CD4-positive, alpha-beta T cell treated with Interferon gamma for 1 hour (primary cell): ENCODE measurements at places on chromosomes 2 and 18.

DNA sequence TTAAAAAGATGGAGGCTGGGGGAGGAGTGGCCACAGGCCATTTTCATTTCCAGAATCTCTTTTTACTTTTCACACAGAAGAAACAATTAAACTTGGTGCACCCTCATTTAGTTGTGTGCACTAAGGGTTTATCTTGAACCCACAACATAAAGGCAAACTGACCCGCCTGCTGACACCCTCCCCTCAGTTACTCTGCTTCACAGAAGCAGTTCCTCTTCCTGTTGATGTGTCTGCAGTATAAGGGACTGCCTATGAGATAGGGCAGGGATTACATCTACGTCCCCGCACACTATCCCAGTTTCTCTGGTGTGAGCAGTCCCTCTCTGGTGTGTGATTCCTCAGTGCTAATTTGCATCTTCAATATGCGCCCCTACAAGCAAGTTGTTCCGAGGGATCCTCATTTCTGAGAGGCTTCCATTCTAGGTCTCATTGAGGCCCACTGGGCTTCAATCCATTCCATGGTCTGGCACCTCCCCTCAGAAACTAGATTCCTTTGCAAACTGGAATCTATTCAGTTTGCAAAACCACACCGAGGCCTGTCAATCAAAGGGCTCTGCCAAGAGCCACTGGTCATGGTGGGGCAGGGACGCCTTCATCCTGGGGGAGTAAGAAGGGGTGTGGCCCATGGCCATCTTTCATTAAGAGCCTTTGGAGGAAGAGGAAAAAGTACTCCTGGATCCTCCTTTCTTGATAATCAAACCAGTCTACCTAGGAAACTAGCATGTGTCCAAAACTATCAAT lies 12.3 kb downstream of the CREG2 start:
- no peak for DNase-seq

DNA sequence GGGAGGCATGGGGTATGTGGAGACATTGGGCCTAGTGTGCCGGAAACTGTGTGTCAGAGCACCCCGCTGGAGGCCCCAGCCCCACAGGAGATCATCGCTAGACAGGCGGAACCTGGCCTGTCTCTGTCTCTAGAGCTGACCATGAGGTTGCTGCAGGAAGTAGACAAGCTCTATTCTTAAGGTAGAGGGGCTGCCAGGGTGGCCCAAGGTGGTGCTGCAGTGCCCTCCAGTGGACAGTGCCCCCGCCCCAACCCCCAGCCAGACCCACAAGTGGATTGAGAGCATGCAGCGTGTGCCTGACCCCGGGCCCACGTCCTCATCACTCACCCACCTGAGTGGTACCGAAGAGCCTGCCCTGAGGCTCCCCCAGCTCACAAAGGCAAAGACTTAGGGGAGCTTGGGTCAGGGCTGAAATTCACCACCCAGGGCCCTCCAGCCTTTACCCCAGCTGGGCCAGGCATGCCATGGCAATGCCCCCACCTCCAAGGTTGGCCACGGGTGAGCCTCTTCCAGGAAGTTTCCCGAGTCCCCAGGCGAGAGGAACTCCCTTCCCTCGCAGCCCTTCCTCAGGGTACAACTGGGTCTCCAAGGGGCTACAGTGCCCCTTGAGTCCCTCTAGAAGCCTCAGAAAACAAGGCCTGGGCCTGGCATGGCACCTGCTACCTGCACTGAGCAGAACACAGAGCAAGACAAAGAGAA lies 155.0 kb downstream of the TTC32 start:
- DNase-seq: no peak

DNA sequence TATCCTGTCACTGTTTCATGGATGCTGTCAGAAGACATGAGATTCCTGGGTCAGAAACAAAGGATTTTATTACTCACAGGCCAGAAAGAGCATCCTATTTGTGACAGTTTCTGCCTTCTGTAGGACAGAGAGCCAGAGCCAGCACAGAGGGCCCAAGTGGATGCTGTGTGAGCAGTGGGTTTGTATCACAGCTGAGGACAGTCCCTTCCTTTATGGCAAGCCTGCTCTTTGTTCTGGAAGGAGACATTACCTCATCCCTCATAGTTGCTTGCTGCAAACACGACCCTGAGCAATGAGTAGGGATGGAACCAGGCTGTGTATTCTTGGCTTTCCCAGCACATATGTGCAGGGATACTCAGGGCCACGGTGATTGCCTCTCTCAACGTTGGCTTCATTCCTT lies 41.6 kb downstream of the ARHGEF4 start:
- no peak for DNase-seq

- DNase-seq: no peak
Observed at GRCh38 chr2:142557391-142557790, 320.1 kb upstream of the KYNU start.
